Cortex of kidney (tissue), 1 donor: ENCODE measurements at places on chromosomes 2 and 18.

- no peak for DNase-seq
These were observed 812.7 kb downstream of the DCDC2C start for GRCh38 chr2:4515871-4516761.

GRCh38 chr2:164831887-164832286 is 9.7 kb downstream of the COBLL1 start:
- no peak for DNase-seq

DNA sequence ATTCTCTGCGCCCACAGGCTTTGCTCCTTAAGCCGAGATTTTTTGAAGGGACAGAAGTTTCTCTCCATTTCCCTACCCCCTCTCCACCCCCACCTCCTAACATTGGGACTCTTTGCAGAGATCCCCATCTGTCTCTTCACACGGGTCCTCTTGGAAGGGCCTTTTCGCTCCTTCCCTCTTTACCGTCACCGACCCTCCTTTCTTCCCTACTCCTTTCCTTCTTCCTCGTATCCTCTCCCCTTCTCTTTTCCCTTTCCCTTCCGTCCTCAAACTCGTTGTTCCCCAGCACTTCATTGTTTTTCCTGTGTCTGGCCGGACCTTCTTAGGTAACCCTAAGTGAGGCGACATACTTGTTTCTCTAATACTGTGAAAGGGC is 660 bp downstream of the COPS7B start:
- no peak for DNase-seq

- DNase-seq = no peak
These were observed 68.6 kb upstream of the RPE start for GRCh38 chr2:209933499-209934483.

GRCh38 chr18:26978812-26979341 is 113.4 kb upstream of the AQP4 start:
- DNase-seq = no peak

- no peak for DNase-seq
These were observed 144.9 kb upstream of the ERBB4 start for GRCh38 chr2:212683346-212684097.

GRCh38 chr2:134636714-134637113 is 82.1 kb downstream of the TMEM163 start:
- DNase-seq = no peak

GRCh38 chr2:51410331-51410730 is 378.4 kb upstream of the NRXN1 start:
- DNase-seq = no peak

- no peak for DNase-seq
These were observed 108.6 kb downstream of the CERS6 start for GRCh38 chr2:168564641-168565040.

DNA sequence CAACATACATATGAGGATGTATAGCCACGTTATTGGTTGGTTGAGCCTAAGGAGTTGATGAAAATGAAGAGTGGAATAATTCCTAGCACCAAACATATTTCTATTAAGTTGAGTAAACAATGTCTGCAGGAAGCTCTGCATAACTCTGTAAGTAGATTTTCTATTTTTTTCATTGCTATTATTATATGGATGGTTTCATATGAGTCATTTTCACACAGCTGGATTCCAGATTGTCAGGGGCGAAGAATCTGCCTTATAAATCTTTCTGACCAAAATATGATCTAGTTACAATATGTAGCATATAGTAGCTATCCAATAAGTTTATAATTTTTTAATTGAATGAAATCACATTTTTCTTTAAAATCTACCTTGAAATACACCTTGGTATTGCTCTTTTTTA is 468.0 kb upstream of the PKDCC start:
- DNase-seq = no peak

DNA sequence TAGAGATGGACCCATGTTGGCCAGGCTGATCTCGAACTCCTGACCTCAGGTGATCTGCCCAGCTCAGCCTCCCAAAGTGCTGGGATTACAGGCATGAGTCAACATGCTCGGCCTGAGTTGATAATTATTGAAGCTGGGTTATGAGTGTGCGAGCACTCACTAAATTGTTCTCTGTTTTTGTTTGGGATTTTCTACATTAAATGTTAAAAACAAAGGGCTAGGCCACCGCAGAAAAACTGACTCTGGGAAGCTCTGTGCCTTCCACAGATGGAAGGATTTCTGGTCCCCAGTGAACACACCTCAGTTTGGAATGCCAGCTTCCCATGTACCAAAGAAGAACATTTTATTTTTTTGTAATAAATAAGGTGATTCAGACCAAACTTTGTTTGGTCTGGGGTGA is 83.0 kb downstream of the XRCC5 start:
- no peak for DNase-seq

GRCh38 chr2:240983361-240983995 is 14.9 kb upstream of the SNED1 start:
- DNase-seq = no peak

- no peak for DNase-seq
These were observed 489.1 kb upstream of the MEX3C start for GRCh38 chr18:51686590-51686989.

DNA sequence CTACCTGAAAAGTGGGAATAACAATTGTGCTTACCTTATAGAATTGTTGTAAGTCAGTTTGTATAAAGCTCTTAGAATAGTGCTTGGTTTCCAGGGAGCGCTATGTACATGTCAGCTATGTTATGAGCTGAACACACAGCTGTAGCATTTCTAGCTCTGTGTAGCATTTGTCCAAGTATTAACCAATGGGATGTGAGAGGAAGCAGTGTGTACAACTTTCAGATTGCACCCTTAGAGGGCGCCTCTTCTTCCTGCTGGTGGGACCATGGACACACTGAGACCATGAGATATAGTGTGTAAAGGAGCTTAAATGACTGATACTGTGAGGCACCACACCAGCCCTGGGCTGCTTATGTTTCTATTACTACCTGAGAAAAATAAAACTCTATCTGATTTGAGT is 380.2 kb downstream of the LNPK start:
- no peak for DNase-seq

- DNase-seq = no peak
These were observed 328.5 kb upstream of the ZEB2 start for GRCh38 chr2:144848423-144848822.

DNA sequence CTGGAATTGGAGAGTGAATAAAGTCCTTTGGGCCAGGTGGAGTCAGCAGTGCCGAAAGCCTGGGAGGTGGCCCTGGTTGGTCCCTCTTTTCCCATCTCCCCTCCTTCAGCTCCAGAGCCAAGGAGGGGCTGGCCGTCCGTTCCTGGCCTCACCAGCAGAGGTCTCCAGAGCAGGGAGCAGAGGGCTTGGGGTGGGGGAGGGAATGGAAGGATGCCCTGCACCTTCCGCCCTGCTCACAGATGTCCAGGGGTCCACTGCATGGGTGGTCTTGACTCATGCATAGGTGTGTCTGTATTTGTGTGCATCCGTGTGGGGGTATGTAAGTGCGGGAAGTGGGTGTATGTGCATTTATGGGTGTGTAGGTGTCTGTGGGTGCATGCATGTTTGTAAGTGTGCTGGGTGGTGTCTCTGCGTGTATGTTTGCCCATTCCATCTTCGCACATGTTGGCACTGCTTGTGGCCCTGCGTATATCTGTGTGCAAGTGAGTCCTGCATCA is 201.8 kb downstream of the ZFP36L2 start:
- DNase-seq = no peak

- DNase-seq = no peak
These were observed 982 bp downstream of the HJURP start for GRCh38 chr2:233853353-233853752.

DNA sequence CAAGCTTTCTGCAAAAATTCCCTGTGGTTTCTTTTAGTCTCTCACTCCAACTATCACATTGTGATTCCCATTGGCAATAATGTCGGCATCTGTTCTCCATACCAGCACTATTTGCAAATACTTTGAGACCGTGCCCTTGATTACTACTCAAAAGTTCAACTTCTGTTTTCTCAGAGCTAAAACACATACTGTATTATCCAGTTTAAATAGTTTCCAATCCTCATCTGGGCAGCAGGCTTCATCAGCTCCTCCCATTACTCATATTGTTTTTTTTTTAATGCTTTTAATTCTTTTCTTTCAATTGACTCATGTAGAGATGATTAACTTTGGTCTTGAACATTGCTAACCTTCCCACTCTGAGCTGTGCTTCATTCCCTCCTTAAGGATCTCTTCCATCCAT is 135.8 kb downstream of the METTL8 start:
- DNase-seq = no peak
